H9 (cell line): ENCODE measurements at places on chromosomes 2 and 18.
A peak's percentile ranks its signal among the peaks of the same experiment; 100 is the strongest.

DNA sequence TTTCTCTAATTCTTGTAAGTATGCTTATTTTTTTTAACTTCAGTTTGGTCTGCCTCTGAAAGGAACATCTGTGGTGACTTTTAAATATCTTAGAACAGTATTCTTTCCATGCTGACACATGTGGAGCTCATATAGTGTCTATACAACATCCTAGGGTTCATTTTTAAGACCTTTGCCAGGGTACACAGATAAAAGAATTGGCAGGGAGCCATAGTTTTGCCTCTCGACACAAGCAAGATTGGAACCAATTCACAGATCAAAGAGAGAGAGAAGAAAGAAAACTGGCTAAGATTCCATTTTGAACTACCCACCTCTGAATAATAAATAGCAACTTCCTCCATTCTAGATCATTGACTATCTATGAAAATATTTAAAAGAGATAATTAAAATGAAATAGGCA lies 142.7 kb upstream of the ST6GAL2 start:
- no peak for DNase-seq

DNA sequence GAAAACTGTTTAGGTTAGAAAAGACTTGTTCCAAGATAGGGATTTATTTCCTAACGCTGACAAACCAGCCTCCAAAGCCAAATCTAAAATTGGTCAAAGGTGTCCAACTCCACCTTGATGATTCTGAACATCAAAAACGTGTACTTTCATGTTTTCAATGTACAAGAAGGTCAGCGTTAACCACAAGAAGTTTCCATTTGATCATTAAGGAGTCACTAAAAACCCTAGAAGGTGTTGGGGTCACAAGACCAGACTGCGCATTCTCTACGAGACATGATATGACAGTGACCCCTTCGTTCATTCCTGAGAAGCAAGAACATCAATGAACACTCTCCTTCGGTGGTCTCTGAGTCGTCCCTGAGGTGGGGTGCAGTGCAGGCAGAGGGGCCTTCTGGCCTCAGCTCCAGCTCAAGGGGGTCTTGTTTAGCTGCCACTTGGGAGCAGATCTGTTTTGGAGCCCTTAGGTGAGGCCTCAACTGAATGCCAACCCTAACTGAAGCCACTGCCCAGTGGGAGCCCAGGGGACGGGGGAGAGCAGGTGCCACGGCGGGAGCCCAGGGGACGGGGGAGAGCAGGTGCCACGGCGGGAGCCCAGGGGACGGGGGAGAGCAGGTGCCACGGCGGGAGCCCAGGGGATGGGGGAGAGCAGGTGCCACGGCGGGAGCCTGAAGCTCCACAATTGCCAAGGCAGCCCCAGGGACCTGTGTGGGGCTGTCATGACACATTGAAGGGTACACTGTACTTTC lies 55.2 kb downstream of the PARD6G start:
- DNase-seq: no peak

- DNase-seq: no peak
Measured at GRCh38 chr18:26746398-26746797, 119.1 kb downstream of the AQP4 start.

- DNase-seq: no peak
Measured at GRCh38 chr2:53510401-53510800, 257.2 kb upstream of the CHAC2 start.

DNA sequence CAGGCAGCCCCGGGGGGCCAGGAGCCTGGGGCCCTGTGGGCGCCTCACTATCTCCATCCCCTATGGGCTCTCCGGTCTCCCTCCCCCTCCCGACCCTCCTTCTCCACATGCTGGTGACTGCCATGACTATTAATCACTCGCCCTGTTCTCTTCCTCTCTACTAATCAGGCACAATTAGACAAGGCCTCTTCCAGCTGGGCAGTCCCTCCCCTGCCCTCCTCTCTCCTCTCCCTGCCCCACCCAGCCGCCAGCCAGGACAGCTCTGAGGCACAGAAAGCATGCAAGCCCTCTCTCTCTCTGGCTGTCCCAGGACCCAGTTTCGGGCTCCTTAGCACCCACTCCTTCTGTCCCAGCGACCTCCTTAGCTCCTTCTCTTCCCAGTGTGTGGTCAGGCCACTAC lies 5.8 kb downstream of the ASIC4 start:
- no peak for DNase-seq

DNA sequence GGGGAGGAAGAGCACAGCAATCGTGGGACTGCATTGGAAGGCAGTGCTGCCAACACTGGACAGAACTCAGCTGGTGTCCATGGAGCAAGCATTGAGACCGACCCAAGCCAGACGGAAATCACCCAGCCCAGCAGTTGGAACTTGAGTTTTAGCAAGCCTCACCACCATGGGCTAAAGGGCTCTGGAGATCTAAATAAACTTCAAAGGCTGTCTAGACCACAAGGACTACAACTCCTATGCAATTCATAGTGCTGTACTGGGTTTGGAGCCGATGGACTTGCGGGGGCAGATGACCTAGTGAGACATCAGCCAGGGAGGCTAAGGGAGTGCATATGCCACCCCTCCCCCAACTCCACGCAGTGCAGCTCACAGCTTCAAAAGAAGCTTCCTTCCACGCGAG lies 243.6 kb upstream of the SLC39A10 start:
- DNase-seq: no peak

DNA sequence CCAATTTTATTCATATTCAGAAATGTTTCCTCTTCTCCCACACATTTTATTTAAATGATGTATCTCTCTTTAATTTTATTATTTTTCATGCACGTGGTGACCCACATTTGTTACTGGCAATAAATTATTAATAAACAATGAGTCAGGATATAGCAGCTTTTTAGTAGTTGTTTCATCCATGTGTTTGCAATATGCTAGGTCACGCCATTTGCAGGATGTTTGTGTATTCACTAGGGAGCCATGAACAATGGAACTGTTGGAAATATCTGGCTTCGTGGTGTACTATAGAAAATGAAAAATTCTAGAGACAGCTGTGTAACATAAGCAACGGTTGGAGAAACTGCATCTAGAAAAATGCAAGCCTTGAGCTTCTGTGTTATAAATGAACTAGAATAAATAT lies 176.0 kb upstream of the COL3A1 start:
- DNase-seq: no peak

DNA sequence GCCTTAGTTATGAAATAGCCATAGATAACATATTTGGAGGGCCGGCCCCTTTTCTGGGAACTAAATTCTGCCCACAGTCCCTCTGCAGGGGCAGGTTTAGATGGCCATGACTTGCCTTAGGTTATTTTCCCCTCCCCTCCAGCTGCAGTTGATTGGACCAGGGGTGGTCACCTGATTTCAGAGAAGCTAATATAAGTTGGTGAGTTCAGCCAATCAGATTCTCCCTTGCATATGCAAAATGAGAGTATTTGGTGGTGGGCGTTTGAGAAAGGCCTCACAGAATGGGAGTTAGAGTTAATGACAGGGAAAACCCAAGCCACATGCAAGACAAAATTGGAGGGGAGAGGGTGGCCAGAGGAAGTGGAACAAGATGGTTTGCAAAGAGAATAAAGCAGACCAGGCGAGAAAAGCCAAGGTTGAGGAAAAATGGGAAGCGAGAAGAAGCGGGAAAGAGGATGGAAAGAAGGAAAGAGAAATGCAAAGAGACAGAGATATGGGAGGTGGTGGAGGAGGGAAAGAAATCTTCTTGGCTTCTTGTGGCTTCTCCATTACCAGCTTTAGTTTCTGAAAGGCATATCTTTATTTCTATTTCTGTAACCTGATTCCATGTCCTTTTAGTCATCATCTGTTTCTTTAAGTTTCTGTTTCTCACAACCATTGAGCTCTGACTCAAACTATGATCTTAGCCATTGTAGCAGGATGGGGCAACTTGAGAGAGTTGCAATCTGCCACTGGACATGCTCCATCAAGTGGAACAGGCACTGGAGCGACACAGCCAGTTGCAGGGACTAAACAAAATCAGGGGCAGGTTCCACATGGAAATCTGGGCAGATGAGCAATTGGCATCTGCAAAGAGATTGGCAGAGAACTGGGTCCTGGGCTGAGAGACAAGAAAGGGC lies 108.1 kb upstream of the SIX3 start:
- no peak for DNase-seq

DNA sequence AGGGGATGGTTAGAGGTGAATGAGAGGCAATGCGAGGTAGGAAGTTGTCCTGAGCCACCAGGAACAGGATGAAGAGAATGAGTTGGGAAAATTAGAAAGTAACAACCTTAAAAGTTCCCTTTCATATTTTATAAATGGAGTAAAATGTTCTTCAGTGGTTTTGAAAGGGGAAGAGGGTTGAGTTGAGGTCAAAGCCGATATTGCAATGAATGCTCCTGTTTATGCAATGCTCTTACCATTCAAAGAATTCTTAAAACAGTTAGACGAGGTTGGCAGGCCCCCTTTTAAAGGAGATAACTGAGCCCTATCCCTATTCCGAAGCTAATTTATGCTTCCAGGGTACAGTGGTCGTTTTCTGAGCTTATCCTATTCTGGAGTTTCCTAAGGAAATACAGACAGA lies 2110.3 kb upstream of the CELF4 start:
- no peak for DNase-seq

- no peak for DNase-seq
Measured at GRCh38 chr2:12921321-12921720, 204.6 kb downstream of the TRIB2 start.

DNA sequence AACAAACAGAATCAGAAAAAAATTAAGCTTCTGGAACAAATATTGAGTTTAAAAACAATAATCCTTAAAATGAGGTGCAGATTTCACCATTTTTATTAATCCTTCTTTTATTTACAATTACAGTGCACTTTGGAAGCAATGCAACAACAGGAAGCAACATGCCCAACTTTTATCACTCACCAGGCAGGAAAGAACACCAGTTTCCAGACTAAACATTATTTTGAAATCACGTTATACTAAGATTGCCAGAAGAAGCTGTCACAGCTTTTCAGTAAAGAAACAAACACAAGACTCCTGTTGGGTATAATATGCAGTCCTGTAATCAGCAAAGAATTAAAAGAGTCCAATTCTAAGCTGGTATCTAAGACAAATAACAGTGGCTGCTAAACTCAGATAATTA lies 137.9 kb upstream of the ZC3H15 start:
- DNase-seq: no peak

DNA sequence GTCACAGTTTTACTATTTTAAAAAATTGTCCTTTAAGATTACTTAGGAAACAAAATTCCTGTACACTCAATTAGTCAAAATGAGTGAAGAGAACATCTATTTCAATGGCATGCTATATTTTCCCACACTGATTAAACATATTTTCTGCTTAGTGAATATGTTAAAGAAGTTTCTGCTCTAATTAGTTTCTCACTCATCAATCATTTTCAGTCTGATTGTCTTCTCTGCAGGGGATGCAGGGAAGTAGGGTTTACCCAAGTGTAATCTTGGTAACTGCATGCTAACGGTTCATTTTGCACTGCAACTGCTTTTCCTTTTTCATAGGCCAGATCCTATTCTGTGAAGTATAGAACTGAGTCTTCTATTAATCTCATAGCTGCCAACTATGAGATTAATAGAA lies 78.5 kb downstream of the ARL6IP6 start:
- no peak for DNase-seq

GRCh38 chr2:176128982-176129796 lies at the start of gene HOXD8:
TSS of gene HOXD8 (plus strand) at chr2:176129705. CDS start at chr2:176130367, 662 bp downstream.
- DNase-seq: peak; percentile 65

- no peak for DNase-seq
Measured at GRCh38 chr18:62844850-62845643, 129.7 kb downstream of the PHLPP1 start.

DNA sequence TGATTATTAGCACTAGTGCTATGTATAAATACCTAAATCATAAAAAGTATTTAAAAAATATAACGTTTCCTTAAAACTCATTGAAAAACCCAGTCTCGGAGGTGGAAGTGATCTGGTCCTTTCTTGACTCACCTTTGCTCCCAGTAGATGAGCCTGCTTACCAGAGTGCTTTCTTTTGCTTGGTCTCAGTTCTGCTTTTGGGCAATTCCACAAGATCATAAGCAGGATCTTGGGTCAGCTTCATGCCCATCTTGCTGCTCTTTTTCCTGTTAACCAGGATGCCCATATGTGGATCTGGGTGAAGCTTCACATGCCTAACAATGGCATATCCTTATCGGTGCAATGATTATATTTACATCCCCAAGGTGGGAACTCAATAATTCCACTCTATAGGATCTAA lies 332.1 kb upstream of the FAM98A start:
- no peak for DNase-seq

- DNase-seq: no peak
Measured at GRCh38 chr2:75513616-75514170, 47.0 kb downstream of the EVA1A start.

GRCh38 chr2:108585436-108585835 lies 51.2 kb downstream of the LIMS1 start:
- no peak for DNase-seq
